ENCODE measurements at places on chromosomes 7 and 10.

- no peak for DNase-seq
Measured at GRCh38 chr7:47407821-47408674, 173.9 kb downstream of the TNS3 start.

- DNase-seq, result no peak
Measured at GRCh38 chr10:54503863-54504262, 297.2 kb downstream of the PCDH15 start.

GRCh38 chr10:20443094-20443493 lies 454.0 kb downstream of the NEBL start:
- no peak for DNase-seq

GRCh38 chr10:49050906-49051305 lies 64.4 kb downstream of the VSTM4 start:
- no peak for DNase-seq

DNA sequence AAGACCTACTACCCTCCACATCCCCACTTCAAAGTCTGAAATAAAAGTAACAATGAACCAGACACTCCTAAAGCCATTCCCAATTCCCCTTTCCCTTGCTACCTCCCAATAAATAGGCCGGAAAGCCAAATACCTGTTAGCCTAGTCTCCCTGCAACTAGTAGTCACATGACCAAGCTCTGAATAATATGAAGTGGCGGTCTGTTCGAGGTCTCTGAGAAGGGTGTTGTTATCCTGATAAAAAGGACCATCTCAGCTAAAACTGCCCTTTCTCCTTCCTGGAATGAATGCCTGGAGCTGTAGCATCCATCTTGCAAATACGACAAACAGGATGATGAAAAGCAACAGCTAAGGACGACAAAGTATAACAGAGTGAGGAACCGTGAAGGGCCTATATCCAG lies 6.0 kb downstream of the KIF5B start:
- DNase-seq, result no peak

GRCh38 chr10:111222961-111223360 lies 146.1 kb downstream of the ADRA2A start:
- DNase-seq, result no peak

DNA sequence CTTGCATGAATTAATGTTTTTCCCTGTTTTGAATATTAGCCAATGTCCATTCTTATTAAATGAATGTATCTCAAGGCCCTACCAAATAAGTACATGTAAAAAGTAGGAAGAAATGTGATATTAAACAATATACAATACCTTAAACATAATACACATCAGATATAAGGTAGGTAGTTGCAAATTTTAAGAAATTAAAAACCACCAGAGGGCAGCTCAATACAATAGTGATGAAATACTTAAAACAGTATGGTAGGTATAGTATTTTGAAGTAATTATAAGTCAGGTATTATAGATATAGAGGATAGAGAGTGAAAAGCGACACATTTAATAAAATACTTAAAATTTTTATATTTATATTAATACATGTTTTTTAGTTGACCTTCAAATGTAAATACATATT lies 43.6 kb upstream of the CDK14 start:
- no peak for DNase-seq

- DNase-seq, result no peak
Measured at GRCh38 chr7:103123529-103123928, 25.4 kb downstream of the NAPEPLD start.

DNA sequence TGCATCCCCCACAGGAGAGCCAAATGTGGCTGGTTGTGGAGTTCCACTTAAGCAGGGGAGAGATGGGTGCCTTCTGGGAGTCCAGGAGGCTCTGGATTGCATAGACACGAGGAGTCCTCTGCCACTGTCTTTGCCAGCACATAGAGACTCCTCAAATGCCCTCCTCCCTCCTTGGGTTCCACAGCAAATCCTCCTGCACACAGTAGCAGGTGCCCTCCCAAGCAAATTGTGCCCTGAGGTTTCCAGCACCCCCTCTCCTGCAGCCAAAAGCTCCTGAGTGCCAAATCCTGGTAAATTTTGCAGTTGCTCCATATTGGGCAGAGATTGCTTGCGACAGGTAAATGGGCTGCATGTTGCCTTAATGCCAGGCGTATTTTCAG lies 5.8 kb downstream of the EVX1 start:
- DNase-seq, result no peak

- no peak for DNase-seq
Measured at GRCh38 chr10:69728335-69728870, 73.3 kb upstream of the COL13A1 start.
